ENCODE measurements at places on chromosomes 11 and 22. TPM values are rescaled to one million over a fixed set of nuclear protein-coding genes. Genes with fewer than 3 reads are reported as not detected.

The OR4A47 gene
- not detected for total RNA-seq

GRCh38 chr22:44758344-44758973 is 6.1 kb downstream of the ARHGAP8 start:
- no peaks in the 10 kb centered on the region for H3K36me3 ChIP-seq
- H3K27me3 ChIP-seq, result peaks cover 35% of the 10 kb centered on the region
- peaks cover 15% of the 10 kb centered on the region for H3K4me1 ChIP-seq
- no peak overlapping the region for H3K27ac ChIP-seq

The RAB3IL1 gene
- 0.91 TPM for total RNA-seq

The SYT13 gene
- total RNA-seq, result 0.50 TPM

- no peaks in the 10 kb centered on the region for H3K36me3 ChIP-seq
- no peak overlapping the region for H3K27ac ChIP-seq
- no peak for DNase-seq
- H3K27me3 ChIP-seq, result no peaks in the 10 kb centered on the region
- no peak overlapping the region for H3K4me3 ChIP-seq
- H3K4me1 ChIP-seq, result no peaks in the 10 kb centered on the region
Observed at GRCh38 chr11:56948991-56949515, 39.7 kb upstream of the OR5AK2 start.

GRCh38 chr11:35845860-35846259 is 98.0 kb upstream of the LDLRAD3 start:
- H3K4me1 ChIP-seq, result no peaks in the 10 kb centered on the region
- no peak overlapping the region for H3K27ac ChIP-seq
- no peak overlapping the region for H3K4me3 ChIP-seq
- H3K27me3 ChIP-seq, result peaks cover 3% of the 10 kb centered on the region
- DNase-seq, result no peak
- H3K36me3 ChIP-seq, result no peaks in the 10 kb centered on the region
